Fibroblast of pulmonary artery (primary cell): ENCODE measurements at places on chromosomes 3 and 15.

- no peak for DNase-seq
These were observed 105.3 kb downstream of the CHDH start for GRCh38 chr3:53740956-53741355.

- DNase-seq = peak; percentile 63
These were observed 12.4 kb downstream of the HES1 start for GRCh38 chr3:194148383-194148782.

DNA sequence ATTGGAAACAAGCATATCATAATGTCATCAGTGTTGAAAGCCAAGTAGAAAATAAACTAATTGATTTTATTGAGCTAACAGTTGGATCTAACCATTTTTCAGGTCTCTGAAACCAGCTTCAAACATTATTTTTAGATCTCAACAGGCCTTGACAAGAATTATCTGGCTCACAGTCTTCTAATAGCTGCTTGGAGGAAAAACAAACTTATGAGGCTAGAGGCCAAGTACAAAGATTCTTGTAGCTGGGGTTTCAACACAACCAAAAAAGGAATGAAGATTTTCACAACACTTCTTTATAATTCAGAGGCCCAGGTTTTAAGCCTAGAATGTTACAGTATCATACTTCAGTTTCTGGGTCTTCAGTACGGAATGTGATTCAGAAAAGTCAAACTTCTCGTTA is 3.7 kb downstream of the SETMAR start:
- peak; percentile 54 for DNase-seq

DNA sequence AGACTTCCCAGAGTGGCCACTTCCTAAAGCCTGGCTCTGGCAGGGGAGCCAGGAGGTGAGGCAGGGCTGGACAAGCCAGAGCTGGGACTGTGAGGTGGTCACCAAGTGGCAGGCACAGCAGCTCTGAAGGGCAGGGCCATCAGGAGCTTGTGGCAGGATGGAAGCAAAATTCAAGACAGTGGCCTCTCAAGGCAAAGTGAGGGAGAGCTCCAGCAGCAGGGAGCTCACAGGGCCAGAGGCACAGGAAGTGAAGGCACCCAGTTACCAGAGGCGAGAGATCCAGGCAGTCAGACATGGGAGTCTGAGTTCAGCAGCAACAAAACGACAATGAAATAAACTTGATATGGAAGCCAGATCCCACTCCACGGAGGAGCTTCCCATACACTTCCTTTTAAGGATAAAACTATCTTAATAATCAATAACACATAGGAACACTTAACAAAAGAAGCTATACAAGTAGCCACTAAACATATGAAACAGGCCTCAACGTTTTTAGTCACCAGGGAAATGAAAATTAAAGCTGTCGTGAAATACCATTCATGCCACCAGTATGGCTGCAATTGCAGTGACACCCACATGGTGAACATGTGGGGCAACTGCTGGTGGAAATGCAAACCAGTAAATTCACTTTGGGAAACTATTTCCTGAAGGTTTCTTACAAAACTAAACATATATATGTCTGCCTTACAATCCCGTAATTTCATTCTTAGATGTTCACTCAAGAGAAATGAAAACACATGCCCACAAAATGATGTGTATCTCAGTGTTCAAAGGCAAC is 35.4 kb upstream of the TMEM158 start:
- DNase-seq = no peak

DNA sequence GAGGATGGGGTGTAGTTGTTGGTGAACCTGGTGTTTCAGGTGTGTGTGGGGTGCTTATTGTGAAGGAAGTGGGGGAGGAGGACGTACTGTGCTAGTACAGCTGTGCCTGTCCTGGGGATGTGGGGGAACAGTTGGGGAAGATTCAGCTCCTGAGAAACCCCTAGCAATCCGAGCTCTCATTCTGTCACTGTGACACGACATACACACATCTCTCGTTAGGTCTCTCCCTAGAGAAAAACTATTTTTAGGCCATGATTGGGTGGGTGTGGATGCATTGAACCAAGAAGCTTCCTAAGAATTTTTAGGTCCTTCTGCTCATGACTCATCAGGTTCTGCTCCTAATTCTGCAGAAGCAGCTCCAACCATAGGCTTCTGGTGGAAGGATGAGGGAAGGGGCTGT is 54.3 kb downstream of the SLC30A4 start:
- DNase-seq = no peak

DNA sequence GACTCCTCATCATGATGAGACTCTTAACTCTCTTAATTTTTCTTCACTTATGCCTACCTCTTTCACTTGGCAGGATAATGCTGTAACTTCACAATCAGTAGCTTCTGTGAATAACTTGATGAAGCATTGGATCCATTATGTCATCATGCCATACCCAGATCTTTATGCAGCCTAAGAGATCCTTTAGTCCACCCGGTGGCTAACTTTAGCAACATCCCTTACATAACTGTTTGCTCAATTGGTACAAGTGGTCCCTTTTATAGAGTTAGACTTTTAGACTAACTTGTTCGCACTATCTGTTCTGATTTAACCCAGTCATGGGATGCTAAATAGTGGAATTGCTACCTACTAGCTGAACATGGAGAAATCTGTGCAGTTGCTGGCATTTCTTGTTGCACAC is 184.5 kb downstream of the USP13 start:
- peak; percentile 35 for DNase-seq

DNA sequence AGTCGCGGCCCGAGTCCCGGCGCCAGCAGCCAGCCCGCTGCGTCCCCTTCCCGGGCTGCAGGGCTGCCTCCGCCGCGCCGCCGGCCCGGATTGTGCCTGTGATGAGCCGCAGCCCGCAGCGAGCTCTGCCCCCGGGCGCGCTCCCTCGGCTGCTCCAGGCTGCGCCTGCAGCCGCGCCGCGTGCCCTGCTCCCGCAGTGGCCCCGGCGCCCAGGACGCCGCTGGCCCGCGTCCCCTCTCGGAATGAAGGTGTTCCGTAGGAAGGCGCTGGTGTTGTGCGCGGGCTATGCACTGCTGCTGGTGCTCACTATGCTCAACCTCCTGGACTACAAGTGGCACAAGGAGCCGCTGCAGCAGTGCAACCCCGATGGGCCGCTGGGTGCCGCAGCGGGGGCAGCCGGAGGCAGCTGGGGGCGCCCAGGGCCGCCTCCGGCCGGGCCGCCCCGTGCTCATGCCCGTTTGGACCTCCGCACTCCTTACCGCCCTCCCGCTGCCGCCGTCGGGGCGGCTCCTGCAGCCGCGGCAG is 1.2 kb downstream of the CHST2 start:
- DNase-seq = peak; percentile 50

- no peak for DNase-seq
These were observed 23.4 kb downstream of the EDEM1 start for GRCh38 chr3:5210926-5211325.

GRCh38 chr15:30991255-30992235 is at the start of gene MTMR10:
Gene MTMR10 (minus strand): TSS chr15:30991628. CDS start chr15:30991506, 122 bp downstream.
- DNase-seq = peak; percentile 84

- no peak for DNase-seq
These were observed 197.2 kb upstream of the CTNNB1 start for GRCh38 chr3:41002104-41002503.

- no peak for DNase-seq
These were observed 16.7 kb downstream of the DIPK2A start for GRCh38 chr3:143988306-143988705.

GRCh38 chr15:74804935-74805334 is 7.7 kb upstream of the LMAN1L start:
- DNase-seq = no peak

DNA sequence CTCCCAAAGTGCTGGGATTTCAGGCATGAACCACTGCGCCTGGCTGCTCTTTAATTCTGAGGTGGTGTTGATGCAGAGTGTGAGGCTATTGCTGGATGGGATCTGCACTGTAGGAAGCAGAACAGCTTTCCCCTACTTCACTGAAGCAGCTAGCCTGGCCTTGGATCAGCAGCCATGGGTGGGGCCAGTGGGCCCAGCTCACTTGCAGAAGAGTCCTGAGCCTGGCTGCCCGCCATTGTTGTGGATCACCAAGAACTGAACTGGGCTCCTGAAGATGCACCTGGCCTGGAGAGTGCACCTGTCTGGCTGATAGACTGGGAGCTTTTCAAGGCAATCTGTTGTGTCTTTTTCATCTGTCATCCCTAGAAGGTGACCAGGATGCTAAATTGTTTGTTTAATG is 11.9 kb downstream of the TLNRD1 start:
- no peak for DNase-seq

DNA sequence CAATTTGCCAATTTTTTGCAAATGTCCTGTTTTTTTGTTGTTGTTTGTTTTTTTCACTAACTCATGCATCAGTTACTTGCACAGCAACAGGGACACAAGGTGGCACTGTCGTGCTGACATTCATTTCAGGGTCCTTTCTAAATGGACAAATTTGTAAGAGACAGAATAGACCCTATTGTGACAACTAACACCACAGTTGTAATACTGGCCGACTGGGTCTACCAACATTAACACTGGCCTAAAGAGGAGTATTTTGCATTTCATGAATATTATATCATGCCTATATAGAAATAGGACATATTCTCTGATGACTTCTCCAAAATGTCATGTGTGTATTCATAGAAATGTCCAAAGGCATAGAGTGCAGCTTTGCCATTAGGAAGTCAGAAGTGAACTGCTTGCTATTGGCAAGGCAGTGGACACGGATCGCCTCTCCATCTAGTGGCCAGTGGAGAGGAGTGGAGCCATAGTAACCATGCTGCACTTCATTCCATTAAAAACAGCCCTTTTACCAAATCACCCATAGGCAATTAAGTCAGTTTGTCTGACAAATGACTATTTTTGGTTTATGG is 54.8 kb downstream of the ZBTB20 start:
- DNase-seq = peak; percentile 79

DNA sequence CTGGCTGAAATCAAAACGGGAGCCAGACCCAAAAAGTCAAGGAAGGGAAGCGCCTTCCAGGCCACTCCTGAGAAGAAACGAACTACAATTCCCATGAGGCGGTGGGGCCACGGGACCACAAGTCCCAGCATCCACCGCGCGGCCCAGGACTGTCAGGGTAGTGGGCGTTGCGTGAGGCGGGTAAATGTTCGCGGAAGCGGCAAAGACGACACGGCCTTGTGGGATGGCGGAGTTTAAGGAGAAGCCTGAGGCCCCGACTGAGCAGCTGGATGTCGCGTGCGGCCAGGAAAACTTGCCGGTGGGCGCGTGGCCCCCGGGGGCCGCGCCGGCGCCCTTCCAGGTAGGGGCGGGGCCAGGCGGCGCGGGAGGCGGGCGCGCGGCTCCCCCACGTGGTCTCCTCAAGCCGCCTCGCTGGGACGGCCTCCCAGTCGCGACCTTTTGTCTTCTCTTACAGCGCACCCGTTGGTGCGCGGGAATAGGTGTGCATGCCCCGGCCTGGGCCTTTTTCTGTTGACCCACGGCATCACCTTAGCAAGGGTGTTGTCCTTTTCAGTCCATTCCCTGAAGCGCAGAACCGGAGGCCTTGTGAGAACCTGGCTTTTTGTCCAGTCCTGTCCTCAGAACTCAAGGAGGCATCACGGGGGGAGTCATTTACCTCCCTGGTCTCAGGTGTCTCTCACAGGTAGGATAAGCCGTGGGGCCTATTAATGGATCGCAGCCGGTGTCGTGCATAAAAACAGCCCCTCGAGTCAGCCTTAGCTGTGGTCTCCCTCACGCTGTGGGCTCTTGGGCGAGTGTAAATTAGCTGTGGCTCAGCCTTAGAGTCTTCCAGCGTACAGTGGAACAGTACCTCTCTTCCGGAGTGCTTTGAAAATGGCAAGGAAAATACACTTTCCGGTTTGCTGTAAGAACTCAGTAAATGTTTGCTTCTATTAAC is at the start of gene SETMAR:
Gene SETMAR, plus strand, starts transcription at position 183 of the 937 bp plus-strand sequence. Its CDS starts 2 bp downstream, at position 185.
- DNase-seq = peak; percentile 88

DNA sequence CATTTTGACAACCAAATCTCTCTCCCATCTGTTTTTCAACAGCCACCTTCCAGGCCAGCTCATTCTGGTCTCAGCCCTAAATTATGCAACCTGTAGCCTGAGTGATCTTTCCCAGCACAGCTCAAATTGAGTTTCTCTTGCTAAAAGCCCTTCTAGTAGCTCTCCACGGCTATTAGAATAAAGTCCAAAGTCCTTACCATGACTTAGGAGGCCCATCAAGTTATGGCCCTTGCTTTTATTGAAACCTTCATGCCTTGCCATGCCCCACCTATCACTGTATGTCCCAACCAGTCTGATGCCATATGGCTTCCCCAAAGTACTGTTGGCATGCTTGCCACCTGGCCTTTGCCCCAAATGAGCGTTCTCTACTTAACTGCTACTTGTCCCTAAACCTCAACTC is 303.5 kb upstream of the GADL1 start:
- no peak for DNase-seq

DNA sequence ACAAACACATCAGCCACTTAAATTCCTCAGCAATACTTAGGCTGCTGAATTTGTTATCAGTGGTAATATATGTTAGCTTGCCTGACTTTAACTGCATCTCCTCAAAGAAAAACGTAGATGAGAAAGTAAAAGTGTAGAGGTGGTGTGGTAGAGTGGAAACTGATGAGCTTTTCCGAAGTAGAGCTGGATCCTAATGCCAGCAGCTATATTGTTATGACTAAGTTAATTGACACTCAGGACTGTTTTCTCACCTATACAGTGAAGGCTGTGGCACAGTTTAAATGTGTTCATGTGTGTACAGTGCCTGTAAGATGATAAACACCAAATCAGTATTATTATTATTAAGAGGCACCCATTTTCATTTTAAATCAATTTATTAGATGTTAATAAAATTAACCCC is 174.9 kb downstream of the TNIK start:
- DNase-seq = no peak

GRCh38 chr3:23831517-23832394 is 26.0 kb downstream of the UBE2E1 start:
- DNase-seq = no peak

DNA sequence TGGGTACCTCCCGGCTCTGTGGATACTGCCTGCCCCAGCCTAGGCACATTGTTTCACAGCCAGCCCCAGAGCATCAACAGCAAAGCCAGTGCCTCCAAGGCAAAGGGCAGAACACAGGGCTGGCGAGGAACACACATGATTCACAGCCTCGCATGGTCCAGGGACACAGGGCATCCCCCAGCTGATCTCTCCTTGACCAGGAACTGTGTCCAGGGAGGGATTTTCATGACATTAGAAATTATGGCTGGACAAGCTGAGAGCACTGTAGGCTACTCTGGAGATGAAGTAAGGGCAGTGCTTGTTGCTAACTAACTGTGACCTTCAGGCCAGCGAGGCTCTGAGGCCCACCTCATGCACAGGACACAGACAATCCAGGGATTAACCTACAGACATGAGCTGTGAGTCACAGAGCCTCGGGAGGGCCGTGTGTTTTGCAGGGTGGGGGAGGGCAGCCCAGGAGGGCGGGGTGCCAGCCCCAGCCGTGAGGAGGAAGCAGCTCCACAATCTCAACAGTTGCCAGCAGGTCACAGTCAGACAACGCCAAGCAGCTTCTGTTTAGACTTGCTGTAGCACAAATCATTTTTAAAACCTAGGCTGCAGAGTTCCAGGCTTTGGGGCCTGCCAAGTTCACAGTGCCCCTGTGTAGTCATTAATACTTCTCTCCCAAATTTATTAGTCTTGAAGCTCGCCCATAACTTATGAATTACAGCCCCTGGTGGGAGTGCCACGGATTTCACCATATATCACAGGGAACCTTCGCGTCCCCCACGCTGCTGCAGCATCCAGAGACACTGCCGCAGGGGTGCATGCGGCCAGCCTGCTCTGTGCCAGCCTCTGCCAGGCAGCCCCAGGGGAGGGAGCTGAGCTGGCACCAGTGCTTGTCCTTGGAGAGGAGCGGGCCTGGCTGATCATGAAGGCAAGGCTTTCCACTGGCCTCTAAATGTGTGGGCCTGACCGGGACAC is 114.7 kb downstream of the ETFA start:
- DNase-seq = peak; percentile 85

- DNase-seq = peak; percentile 53
These were observed 8.4 kb downstream of the GOLM2 start for GRCh38 chr15:44296625-44297524.
